ENCODE measurements at places on chromosomes 7 and 10.

- DNase-seq = peak; percentile 49
Observed at GRCh38 chr10:8768852-8769251, 714.4 kb downstream of the GATA3 start.

GRCh38 chr7:158108646-158109293, 478.9 kb downstream of the PTPRN2 start:
- DNase-seq = no peak

DNA sequence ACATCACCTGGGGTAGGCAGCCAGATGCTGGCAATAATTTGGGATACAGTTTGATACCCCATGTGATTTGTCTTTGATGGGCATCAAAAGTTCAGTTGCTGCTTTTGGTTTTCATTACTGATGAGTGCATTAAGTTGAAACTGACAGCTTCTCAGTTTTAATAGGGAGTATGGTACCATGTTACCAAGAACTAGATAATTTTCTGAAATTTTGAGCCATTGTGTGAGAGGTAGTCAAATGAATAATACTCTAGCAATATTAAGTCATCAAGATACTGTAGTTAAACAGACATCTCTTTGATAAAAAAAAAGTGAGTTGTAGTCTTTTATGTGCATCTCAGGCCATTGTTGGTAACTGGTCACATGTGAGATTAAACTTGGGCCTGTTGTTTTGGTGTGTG, 71.5 kb downstream of the ST7 start:
- DNase-seq = no peak

DNA sequence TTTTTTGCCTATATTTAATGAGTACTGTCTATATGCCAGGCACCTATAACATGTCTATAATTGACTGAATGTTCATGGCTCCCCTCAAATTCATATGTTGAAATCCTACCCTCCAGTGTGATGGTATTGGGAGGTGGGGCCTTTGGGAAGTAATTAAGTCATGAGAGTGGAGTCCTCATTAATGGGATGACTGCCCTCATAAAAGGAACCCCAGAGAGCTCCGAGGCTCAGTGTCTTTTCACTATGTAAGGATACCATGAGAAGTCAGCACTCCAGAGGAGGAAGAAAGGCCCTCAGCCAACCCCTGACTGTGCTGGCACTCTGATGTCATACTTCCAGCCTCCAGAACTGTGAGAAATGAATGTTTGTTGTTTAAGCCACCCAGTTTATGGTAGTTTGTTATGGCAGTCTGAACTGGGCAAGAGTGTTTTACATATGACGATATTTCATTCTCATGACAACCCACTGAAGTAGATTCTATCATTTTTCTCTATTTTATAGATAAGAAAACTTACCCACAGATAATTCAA, 61.1 kb upstream of the PCGF5 start:
- DNase-seq = no peak

GRCh38 chr7:155296788-155297516, 726 bp upstream of the INSIG1 start:
- DNase-seq = peak; percentile 67

DNA sequence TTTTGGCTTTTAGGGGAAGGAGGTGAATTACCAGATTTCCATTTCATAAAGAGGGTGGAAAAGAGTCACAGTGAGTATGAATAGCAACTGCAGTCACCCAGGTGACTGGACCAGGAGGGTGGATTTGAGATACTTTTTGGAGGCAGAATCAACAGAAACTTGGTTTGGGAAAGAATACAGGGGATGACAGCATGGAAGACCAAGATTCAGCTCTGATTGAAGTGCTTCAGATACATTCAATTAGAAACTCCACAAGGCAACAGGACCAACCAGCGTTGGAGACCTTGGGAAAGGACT, 83.0 kb downstream of the SGMS1 start:
- DNase-seq = no peak

DNA sequence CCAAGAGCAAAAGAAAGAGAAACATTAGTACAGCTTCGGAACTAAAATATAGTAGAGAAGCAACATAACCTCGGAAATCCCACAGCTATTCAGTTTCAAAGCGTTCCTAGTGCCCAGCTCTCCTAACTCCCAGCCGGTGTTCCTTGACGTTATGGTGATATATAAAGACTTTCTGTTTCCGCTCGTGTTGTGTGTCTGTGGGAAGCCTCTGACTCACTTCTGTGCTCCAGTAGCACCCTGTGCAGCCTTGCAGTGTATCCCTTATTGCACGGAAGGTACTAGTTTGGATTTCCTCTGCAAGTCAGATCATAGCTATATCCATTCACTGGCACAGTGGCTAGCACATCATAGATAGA, 535 bp downstream of the ASAH2B start:
- DNase-seq = peak; percentile 69

DNA sequence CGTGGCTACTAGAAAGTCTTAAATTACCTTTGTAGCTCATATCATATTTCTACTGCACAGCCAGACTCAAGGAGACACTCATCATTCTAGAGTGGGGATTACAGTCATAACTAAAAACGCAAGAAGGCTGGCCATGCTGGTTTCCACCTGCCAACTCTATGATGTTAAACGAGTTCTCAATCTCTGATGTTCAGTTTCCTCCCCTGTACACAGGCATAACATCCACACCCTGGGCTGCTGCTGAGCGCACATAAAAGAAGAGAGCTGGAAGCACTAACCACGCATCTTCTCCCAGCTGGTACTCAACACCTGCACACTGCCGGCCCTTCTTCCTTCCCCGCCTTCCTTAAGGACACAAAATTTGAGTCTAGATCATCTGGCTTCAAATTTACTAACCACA, 60.5 kb downstream of the SORBS1 start:
- no peak for DNase-seq

All from bronchial epithelial cell (primary cell).